ENCODE measurements at places on chromosomes 3 and 15.

GRCh38 chr3:46763178-46763577, 45.5 kb upstream of the PRSS50 start:
- DNase-seq: no peak

DNA sequence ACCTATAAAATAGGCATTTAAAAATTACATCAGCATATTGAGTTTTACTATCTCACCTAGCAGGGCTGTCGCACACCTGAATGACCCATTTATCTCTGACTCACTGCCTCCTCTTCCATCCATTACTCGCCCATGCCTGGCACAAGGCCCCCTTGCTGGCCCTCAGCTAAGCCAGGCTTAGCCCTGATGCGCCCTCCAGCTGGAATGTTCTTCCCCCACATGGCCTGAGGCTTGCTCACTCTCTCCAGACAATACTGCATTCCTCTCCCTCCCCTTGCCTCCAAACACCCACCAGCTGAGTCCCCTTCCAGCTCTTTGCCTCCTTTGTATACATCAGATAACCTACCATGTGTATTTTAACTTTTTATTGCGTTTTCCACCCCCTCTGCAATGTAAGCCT, 7.2 kb downstream of the SH3BP5 start:
- no peak for DNase-seq

- DNase-seq: no peak
Observed at GRCh38 chr15:68704496-68705021, 116.1 kb downstream of the ANP32A start.

GRCh38 chr3:107806021-107806420, 283.3 kb downstream of the BBX start:
- no peak for DNase-seq

DNA sequence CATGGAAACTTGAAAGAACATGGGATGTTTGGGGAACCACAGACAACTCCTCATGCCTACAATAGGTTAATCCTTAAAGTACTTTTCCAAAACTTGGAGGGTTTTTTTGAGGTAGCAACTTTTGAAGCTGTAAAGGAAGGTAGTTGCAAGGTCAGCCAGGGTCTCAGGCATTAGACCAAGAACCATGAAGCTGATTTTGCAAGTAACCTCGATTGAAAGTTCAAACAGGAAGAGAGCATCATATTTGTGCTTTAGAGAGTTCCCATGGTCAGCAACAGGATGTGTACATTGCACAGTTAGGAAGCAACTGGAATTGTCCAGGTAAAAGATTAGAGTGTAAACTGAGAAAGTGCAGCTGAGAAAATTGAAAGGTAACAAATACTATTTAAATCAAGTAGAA, 199.8 kb upstream of the NR2F2 start:
- no peak for DNase-seq

DNA sequence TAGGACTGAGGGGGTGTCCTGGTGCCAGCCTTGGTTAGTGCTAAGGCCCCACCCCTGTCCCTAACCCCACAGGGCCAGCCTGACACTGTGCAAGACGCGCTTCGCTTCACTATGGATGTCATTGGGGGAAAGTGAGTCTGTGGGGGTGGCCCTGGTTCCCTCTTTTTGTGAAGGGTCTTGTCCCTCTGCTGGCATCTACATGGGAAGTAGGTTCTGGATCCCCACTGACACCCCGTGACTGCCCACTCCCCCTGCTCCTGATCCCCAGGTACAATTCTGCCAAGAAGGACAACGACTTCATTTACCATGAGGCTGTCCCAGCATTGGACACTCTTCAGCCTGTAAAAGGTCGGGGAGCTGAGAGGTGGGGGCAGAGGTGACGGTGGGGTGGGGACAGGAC, 26.4 kb downstream of the PTPN23 start:
- no peak for DNase-seq

DNA sequence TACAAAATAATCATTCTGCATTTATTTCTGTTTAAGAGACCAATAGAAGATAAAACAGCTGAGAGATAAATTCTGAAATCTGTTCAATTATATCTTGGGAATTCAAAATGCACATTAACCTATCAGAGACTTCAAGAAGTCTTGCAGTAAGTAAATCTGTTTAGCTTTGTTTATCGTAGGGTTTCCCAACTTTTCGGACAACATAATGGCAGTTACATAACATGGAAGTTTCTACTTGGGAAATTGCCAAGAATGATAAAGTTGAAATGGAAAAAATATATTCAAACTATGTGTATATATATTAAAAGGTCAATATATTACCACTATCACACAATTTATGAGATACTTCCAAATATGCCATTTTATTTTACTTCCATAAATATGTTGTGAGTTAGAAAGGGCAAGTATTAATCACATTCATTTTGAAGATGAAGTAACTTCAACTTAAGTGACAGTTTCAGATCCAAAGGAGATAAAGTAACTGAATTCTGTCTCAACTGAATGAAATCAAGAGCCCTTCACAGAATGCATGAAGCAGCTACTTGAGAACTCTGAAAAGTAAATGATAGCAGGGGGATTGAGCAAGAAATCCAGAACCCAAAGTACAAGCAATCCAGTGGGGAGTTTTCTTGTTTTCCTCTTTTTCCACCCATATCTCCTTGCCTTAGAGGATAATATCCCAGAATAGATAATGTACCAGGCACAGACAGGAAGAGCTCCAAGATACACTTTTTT, 108.8 kb downstream of the PLOD2 start:
- DNase-seq: no peak

DNA sequence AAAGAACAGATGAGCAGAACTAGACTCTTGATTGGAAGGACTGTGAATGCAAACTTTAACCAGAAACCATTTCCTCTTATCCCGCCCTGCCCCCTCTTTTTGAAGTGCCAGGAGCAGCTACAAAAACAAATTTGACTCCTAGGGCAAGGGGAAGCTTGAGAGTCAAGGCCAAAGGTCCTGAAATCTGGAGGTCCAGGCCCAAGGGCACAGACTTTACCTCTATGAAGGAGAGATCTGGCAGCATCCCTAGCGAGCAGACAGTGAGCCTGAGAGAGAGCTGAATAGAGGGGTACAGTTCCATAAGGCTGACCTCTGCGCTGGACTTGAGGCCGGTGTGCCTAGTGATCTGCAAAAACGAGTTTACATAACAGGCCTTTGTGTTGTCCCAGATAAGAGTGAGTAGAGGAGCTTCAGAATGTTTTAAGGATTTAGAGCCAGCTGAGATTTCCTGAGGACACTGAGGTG, 5.1 kb downstream of the RAB43 start:
- DNase-seq: peak; percentile 11

GRCh38 chr3:70861855-70862254, 549.4 kb upstream of the MDFIC2 start:
- no peak for DNase-seq

DNA sequence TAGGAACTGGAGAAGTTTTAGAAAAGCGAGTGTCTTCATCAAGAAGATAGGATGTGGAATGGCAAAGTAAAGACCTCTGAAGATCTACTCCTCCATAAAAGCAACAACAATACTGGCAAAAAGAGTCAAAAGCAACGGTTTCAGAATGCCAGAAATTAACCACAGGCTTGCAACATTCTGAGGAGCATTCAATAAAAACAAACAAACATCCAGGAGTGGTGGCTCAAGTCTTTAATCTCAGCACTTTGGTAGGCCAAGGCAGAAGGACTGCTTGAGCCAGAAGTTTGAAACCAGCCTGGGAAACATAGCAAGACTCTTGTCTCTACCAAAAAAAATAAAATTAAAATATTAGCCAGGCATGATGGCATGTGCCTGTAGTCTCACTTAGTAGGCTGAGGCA, 143.2 kb upstream of the HACD2 start:
- no peak for DNase-seq

Measured in CD4-positive, alpha-beta T cell treated with Interleukin-1 beta for 1 hour (primary cell).